ENCODE measurements at places on chromosomes 12 and 14.

- DNase-seq = no peak
Observed at GRCh38 chr12:76073561-76073960, 10.9 kb downstream of the NAP1L1 start.

GRCh38 chr14:34715127-34715863 lies 902 bp upstream of the CFL2 start:
- DNase-seq = no peak

DNA sequence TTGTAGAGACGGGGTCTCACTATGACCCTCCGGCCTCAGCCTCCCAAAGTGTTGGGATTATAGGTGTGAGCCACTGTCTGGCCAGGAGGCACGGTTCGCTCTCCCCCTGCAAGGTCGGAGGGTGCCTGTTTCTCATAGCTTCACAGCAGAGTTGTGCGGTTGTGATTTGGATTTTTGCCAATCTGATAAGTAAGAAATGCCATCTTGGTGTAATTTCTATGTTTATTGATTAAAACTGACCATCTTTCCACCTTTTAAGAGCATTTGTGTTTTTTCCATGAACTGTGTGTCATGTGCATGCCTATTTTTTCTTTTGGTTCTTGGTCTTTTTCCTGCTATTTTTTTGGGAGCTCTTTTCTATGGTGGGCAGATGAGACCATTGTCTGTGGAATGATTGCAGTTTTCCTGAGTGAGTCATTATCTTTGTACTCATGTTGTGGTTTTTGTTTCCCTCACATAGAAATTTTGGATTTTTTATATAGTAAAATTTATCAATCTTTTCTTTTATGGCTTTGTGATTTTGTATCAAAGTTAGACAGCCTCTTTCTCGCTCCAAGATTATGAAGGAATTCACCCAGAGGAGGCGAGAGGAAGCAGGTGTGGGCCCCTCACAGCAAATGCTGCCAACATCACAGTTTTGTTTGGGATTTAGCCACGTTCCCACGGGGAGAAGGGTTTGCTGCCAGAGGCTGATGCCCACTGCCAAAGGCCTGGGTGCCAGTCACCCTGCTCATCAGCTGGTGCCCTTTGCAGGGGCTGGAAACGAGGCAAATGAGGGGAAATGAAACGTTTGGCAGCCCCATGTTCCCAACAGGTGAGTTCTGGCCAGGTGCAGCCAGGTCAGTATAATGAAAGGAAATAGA lies 47.2 kb downstream of the RFX4 start:
- DNase-seq = no peak

DNA sequence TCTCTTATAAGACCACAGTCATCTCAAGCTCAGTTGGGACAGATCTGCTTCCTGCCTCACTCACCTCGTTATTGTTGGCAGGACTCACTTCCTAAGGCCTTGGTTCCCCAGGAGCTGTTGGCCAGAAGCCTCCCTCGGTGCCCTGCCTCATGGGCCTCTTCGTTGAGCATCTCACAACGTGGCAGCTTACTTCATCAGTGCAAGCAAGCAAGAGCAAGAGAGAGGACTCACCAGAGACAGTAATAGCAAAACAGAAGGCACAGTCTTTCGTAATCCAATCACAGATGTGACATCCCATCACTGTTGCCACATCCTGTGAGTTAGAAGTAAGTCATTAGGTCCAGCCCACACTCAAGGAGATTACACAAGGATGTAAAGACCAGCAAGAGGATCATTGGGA lies 5.1 kb upstream of the NUMB start:
- DNase-seq = no peak

DNA sequence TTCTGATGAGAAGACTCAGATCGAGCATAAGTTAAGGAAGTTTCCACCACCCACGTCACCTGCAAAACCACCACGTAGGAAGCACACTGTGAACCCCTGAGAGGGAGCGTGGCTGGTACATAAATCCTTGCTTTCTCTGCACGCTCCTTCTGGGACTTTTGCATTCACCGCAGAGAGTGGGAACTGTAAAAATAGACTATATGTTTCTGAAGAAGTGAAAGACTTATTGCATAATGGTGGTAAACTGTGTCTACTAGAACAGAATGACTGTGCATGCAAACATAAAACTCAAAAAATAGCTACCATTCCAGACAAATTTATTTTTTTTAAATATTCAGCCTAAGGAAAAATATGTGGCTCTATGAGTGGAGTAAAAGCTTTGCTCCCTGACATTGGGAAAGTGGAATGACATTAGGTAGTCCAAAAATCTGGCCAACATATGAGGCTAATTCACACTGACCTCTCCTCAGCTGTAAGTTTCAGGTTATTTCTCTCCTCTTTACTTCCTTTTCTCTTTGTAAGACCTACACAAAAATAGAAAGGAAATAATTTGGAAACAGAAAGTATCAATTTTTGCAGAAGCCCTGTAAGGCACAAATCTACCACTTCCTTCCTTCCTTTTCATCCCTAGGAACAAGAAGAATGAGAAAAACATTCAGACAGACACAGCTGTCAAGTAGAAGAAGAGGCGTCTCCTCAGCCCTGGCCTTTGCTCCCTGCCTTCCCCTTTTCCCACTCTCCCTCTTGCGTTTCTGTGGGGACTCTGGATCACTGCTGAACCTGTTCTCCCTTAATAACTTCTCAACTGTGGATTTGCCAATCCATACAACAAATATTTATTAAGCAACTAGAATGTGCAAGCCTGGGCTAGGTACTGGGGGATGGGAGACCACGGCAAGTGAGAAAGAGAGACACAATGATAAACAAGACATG lies 264.3 kb upstream of the FOXN3 start:
- peak; percentile 42 for DNase-seq
